Lower leg skin (tissue), 4 donors: ENCODE measurements at places on chromosomes 6 and 20. TPM values are rescaled to one million over a fixed set of nuclear protein-coding genes. Genes with fewer than 3 reads are reported as not detected.
A peak's percentile ranks its signal among the peaks of the same experiment; 100 is the strongest.

The COX4I2 gene
- total RNA-seq: 3.1 TPM

The OSBPL2 gene
- total RNA-seq: 69.7 TPM

The CLDN20 gene
- total RNA-seq: not detected

The EPPIN gene
- not detected for total RNA-seq

GRCh38 chr6:32838114-32838958 lies at the start of gene TAP2:
Gene TAP2 (minus strand): TSS chr6:32838739. CDS start chr6:32838233, 506 bp downstream.
- DNase-seq: peak; percentile 95

- DNase-seq: no peak
Measured at GRCh38 chr20:11467436-11467835, 450.3 kb upstream of the BTBD3 start.

DNA sequence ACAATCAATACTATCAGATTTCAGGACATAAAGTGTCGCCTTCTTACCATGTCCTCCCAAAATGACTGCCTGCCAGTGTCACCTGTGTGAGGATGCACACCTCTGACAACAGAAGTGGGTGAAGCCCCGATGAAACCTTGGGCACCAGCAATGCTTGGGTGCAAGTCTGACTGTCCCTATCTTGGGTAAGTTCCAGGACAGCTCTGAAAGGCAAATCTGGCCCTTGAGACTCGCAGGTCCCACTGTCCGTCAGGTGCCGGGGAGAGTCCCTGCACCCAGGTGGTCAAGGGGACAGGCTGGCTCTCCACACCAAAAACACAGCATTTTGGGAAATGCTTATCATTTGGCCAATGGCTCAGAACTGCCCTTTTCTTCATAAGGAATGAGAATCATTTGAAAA lies 43.3 kb downstream of the EZR start:
- peak; percentile 60 for DNase-seq

GRCh38 chr6:117311726-117312125 lies 46.4 kb downstream of the VGLL2 start:
- no peak for DNase-seq

GRCh38 chr20:60071965-60072364 lies 113.7 kb downstream of the CDH26 start:
- no peak for DNase-seq

GRCh38 chr6:36655085-36655724 lies 23.3 kb upstream of the CDKN1A start:
- DNase-seq: no peak

DNA sequence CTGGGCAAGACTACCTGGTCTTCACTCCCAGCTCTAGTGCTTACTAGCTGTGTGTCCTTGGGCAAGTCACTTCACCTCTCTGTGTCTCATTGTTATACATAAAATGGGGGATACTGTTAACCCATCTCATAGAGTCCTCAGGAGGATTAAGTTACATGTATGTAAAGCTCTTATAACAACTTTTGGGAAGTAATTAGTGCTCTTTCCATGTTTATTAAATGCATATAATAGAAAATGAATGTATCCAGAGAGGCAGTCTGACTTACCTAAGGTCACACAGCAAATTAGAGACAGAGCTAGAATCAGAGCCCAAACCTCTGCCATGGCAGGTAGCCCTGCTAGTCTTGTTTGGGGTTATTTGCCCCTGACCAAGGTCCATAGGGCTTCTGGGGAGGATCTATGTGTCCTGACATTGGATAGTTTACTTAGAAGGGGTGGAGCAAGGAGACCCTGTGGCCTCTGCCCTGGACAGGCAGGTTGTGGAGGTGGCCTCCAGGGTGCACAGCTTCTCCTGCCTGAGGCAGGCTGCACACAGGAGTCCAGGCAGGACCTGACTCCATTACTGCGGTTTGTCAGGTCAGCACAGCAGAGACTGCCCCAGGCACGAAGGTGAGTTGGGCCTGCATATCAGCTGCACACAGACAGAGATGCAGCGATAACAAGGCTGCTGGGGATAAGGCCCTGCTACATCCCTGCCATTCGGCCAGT lies 8.4 kb upstream of the MAPK13 start:
- DNase-seq: no peak

DNA sequence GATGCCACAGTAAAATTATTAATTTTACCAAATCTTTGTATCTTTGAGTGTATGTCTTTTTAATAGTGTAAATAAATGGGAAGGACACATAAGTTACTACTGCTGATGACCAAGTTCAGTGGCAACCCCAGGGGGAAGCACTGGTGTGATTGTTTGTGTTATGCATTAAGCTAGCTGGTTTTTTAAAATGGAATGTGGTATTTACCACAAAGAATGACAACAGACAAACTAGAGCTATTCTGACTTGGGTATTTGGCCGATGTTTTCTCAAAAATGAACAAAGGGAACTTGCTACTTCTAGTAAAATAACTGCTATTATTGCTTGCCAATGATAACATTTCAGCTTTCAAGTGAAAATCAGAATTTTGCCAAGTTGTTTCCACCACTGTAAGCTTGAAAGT lies 2.9 kb downstream of the FNDC1 start:
- DNase-seq: no peak
